Activated naive CD4-positive, alpha-beta T cell treated with anti-CD3 and anti-CD28 coated beads, Interleukin-2, amount 50 U/mL, for 72 hours (primary cell): ENCODE measurements at places on chromosomes 7 and 10.

DNA sequence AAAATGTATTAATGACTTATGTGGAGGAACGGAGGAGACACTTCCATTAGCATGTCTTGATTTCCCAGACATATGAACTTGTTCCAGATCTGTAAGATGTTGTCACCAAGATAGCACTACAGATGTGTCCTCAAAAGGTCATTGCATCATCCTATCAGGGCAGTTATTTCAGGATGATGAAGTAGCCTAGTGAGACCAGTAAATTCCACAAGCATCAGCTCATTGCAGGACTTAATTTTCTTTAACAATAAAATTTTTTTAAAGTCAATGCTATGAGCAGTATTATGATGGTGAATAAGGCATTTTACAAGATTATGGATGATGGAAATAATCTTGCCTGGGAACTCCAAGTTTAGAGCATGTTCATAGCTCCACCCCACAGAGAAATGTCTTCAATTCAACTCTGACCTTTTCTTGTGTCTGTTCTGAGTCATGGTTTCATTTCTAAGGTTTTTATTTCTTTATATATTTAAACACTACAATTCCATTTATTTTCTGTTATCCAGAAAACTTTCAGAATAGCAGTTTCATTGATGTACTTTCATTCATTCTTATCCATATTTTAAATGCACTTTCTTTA, 1203.3 kb upstream of the CELF2 start:
- DNase-seq: no peak

GRCh38 chr7:1535701-1536454, 5.4 kb downstream of the MAFK start:
- DNase-seq: no peak

- no peak for DNase-seq
Observed at GRCh38 chr7:131486346-131486745, 70.1 kb downstream of the PODXL start.

GRCh38 chr7:75772081-75773077, at the start of gene CCL26:
TSS of gene CCL26 (minus strand) at chr7:75772211. CDS start at chr7:75772176, 35 bp downstream.
- no peak for DNase-seq

DNA sequence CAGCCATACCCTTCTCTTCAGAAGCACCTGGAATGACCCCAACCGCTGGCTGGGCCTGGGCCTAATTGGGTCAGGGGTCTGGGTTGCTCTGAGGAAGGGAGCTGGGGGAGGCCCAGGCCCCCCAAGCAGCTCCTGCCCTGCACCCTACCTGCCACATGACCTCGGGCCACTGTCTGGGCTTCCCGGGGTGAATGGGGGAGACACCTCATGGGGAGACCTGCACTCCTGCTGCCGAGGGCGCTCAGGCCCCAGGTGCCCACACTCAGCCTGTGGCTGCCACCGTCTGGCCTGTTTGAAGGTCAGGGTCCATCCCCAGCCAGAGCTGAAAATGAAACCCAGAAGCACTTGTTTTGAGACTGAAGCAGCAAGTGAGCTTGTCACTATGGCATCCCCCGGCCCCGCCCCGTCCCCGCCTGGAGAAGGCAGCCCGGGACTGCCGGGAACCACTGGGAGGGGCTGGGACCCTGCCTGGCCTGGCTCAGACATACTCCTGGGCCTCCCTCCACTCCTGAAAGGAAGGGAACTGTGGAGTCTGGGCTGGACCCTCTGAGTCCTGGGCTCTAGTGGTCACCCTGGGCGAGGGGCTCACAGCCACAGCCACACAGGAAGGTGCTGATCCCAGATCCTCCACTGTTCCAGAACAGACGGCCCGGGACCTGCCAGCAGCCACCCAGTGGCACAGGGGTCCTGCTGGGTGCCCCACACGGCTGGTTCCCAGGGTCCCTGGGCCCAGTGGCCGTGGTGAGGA, 7.4 kb upstream of the MICALL2 start:
- DNase-seq: no peak

DNA sequence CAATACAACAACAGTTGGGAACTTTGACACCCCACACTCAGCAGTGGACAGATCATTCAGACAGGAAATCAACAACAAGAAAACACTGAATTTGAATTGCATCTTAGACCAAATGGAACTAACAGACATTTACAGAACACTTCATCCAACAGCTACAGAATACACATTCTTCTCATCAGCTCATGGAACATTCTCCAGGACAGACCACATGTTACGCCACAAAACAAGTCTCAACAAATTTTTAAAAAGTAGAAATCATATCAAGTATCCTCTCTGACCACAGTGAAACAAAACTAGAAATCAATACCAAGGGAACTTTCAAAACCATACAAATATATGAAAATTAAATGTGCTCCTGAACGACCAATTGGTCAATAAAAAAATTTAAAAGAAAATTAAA, 212.3 kb downstream of the DNAJC1 start:
- no peak for DNase-seq

GRCh38 chr10:103556383-103557007, 63.0 kb downstream of the NEURL1 start:
- no peak for DNase-seq

GRCh38 chr7:7103343-7104313, 78.7 kb upstream of the C1GALT1 start:
- no peak for DNase-seq

DNA sequence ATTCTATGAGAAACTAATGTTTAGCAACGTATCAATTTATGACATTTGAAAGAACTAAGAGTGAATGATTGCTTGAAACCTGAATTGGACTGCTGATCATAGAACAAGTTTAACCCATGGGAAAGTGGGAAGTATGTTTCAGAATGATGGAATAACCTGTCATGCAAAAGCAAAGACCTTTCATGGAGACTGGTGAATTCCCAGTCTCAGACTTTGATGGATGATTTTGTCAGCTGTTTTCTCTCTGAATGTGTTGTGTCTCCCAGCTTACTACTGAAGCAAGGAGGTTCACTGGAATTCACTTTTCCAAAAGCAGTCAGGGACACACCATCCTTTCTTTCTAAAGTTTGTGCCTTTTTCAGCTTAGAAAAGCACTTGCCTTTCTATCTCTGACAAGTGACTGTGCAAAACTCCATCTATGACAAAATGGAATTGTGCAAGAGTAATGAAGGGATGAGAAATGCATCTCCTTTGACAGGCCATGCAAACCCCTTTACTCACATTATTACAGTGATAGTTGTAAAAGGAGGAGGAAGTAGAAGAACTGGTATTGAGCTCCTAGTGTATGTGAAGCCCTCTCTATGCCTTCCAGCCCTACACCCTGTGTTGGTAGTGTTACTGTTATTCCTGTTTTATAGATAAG, 176.1 kb downstream of the PRKG1 start:
- no peak for DNase-seq

DNA sequence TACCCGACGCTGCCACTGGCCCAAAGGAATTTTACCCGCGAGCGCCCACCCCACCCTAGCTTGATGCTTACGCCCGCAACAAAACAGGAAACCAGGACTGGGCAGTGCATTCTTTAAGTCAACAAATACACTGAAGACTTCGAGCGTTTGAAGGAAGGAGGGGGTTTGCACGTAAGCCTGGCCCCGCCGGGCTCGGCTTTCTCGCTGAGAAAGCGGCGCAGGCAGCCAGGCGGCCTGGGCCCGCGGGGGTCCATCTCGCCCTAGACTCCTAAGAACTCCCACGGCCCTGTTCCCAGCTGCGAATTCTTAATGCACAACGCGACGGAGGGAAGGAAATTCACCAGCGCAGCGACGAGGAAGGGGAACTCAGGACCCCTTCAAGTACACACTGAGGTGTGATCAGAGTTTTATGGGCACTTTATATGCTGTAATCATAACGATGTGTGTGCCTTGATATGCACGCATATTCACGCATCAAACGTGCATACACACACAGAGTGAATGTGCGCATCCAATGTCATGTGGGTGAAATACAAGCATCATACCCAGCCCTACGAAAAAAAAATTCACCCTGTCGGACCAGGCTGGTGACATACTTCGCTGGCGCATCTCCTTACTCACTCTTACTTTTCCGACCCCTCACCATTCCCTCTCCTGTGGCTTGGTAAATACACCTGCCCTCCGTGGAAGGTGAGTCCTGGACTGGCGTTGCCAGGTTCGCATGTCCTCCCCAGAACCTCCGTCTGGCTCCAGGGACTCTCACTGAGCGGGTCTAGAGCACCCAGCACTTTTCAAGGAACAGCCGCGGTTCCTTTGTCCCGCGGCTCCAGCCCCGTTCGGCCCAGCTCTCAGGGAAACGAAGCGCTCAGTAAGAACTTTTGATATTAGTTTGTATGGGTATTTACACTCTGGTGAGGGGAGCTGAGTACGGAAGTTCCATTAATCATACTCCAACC, 5.7 kb upstream of the HOXA13 start:
- no peak for DNase-seq

- no peak for DNase-seq
Observed at GRCh38 chr10:110965216-110965615, 45.8 kb downstream of the SHOC2 start.

DNA sequence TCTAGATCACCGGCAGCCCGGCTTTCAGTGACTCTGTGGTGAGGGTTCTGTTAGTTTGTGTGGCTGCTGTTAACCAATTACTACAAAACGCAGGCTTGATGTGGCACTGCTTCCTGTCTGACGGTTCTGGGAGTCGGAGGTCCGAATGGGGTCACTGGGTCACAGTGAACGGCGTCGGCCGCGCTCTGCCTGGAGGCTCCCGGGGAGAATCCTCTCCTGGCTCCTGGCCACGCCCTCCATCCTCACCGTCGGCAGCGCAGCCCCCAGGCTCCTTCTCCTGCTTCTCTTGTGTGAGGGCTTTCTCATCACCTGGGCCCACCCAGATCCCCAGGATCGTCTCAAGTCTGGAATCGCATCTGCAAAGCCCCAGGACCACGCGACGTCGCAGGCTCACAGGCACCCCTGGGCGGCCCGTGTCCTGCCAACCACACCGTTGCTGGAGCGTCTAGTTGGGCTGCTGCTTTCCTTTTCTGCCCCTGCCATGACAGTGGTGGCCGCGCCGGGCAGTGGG, 31.8 kb upstream of the NKX6-2 start:
- no peak for DNase-seq

- no peak for DNase-seq
Observed at GRCh38 chr7:29410996-29411395, 152.6 kb upstream of the PRR15 start.

DNA sequence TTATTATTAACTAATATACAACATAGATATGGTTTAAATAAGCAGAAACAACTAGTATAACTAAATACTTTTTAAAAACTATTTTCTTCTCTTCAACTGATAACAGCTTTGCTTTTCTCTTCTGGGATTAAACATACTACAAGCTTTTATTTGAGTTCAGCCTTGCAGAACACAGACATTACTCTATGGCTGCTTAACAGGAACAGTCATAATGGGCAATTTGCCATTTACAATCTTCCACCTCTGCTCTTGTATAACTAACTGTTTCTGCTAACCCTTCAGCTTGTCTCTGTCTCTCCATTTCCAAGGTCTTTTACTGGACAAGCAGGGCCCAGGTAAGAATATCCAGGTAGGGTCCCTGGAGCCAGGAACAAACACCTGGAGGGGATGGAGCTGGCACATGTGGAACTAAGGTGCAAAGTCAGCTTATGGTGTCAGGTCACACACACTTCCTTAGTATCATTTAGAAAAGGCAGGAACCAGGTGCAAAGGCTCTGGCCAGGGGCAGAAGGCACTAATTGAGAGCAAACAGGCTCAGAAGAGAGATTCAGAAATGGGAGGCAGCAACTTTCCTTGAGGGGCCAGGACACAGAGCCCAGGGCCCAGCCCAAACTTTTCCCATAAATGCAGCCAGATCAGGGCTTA, 93.1 kb downstream of the STRA8 start:
- no peak for DNase-seq

DNA sequence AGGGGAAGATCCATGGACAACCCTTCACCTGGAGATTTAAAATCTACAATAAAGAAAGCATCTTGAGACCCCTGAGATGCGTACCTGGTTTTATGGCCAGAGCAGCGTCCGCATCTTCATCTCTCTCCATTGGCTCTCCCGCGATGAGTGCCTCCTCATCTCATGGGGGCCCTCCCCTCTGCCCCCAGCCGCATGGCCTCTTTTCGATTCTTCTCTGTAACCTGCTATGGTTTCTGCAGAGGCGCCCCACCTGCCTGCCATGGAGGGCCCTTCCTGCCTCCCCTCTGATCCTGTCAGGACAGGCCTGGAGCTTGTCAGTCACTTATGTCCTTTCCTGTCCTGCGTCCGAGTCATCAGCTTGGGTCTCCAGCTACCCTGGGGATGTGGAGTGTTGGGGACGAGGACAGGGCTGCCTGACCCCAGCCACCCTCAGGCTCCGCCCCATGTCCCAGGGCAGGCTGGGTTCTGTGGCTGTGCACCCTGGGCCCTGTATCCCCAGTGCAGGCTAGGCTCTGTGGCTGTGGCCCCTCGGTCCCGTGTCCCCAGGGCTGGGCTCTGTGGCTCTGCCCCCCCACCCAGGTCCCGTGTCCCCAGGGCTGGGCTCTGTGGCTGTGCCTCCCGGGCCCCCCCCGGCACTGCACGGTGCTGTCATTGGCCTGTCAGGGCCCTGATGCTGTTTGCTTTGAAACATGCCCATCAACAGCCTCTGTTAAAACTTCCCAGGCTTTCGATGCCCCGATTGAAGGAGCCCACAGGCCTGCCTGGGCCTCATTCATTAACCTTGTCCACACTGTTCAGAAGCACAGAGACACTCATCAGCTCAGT, 99.8 kb downstream of the WDR37 start:
- DNase-seq: no peak
